ENCODE measurements at places on chromosomes 2 and 18.

GRCh38 chr18:11339188-11339775 is 189.9 kb upstream of the PIEZO2 start:
- no peak for DNase-seq

DNA sequence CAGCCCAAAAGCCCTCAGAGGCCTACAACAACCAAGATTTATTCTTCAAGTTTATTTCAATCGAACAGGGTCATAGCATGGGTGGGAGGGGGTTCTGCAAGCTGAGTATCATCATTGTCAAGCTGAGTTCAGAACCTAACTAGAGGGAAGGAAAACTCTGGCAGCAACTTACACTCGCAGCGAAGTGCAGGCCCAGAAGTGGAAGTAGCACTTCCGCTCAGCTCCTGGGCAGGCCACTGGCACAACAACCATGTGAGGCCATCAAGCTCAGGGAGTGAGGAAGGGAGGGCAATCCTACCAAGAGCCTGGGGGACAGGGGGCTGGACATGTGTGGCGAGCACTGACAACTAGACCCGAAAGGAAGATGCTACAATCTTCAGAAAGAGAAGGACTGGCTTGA is 4.8 kb downstream of the UXS1 start:
- DNase-seq: no peak

DNA sequence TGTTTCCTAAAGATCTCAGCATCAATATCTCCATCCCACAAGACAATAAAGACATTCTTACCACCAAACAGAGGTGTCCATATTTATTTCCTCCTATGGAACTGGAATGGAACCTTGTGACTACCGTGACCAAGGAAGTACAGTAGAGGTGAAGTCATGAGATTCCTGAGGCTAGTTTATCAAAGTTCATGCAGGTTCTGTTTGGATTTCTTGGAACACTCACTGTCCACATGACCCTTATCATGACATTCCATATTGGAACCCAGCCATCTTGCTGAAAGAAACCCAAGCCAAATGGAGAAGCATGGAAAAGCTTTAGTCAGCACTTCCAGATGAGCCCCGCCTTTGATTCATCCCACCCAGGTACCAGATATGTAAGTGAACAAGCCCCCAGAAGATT is 516.0 kb upstream of the POU3F3 start:
- DNase-seq: no peak

DNA sequence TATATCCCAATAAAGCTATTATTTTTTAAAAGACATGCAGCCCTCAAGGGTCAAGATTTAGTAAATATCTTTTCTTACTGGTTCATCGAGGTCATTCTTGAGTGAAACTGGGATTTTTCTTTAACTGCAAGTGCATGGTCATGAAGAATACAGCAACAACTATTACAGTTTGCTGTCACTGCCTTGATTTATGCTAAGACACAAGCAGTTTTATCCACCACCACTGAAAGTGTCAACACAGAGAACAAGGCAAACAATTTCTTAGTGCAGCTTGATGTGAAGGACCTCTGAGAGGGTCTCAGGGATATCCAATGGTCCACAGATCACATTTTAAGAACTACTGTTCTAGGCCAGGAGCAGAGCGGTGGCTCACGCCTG is 12.1 kb downstream of the SP3 start:
- no peak for DNase-seq

DNA sequence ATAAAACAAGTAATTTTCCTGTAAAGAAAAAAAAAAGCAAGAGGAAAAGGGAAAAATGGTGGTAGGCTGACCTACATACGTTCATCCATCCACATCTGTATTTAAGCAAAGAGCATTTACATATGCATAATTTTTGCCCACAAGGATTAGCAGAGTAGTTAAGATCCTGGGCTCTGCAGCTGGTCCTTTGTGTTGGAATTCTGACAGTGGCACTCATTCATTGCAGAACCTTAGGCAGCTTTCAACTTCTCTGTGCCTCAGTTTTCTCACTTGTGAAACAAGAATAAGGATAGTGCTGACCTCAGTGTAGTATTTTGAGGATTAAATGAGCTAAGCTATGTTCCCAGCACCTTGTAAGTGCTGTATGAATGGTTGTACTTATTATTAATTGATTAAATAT is 211.3 kb downstream of the ARL4C start:
- DNase-seq: no peak

DNA sequence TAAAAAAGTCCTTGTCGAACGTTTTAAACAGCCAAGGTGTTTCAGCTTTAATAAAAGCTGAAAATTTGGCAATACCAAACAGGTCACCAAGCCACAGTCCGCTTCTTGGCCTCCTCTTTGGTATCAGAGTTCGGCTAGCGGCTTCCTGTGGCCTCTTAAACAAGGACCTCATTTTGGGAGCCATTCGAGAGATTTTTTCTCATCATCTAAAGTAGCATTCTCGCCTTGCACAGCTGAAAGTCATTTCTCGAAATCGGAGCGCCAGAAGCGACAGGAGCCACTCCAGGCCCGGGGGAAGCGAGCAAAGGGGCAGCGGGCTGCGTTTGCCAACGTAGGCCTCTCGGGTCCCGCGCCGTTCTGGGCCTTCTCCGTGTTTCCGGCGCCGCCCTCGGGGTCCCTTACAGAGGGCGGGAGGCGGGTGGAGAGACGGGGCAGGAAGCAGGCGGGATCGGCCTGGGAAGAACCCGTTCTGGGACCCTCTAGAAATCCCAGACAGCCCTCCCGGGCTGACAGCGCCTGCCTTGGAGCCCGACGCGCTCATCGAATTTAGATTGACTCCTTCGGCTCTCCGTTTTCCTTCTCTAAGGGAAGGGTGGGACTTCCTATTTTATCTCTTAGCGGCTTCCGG is 522 bp upstream of the ZNF407 start:
- no peak for DNase-seq

DNA sequence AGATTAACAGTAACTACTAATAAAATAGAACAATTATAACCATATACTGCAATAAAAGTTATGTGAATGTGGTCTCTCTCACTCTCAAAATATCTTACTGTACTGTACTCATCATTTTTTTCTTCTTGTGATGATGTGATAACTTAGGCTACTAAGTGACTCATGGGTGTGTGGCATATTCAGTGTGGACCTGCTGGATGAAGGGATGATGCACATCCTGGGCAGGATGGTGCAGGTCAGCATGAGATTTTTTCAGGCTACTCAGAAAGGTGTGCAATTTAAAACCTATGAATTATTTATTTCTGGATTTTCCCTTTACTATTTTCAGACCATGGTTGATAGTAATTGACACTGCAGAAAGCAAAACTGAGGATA is 90.7 kb downstream of the NCKAP5 start:
- no peak for DNase-seq

GRCh38 chr2:184113696-184114403 is 484.5 kb upstream of the ZNF804A start:
- DNase-seq: no peak

GRCh38 chr2:147594038-147594437 is 250.8 kb upstream of the ACVR2A start:
- no peak for DNase-seq

DNA sequence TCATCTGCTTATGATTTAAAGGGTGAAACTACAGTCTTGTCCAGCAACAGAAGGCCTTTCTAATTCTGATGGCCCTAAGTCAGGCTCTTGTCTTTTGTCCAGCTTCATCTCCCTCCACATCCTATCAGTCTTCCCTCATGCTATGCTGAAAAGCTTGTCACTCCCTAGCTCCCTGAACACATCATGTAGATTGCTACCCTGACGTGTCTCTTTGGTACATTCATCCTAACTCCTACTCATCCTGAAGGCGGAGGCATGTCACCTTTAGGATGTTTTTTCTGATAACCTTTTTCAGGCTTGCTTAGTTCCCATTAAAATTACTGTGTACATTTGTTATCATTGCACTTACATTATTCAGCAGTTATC is 78.4 kb upstream of the ARL5A start:
- no peak for DNase-seq

GRCh38 chr2:27960237-27960912 is 69.8 kb downstream of the BABAM2 start:
- DNase-seq: no peak

DNA sequence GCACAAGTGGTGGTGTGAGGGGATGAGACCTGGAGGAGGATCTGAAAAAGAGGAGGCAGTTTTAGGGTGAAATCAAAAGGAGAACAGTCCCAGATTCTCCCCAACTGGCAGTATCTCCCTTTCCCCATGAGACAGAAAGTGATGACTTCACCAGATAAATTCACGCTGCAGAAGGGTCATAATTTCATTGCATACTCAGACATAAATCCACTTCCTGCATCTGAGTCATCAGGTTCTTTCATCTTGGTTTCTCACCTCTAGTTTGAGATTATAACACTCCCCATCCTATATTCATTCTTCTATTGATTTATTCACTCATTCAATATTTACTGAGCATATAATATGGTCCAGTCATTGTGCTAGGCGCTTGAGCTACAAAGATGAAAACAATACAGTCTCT is 64.7 kb downstream of the CCDC148 start:
- DNase-seq: no peak

DNA sequence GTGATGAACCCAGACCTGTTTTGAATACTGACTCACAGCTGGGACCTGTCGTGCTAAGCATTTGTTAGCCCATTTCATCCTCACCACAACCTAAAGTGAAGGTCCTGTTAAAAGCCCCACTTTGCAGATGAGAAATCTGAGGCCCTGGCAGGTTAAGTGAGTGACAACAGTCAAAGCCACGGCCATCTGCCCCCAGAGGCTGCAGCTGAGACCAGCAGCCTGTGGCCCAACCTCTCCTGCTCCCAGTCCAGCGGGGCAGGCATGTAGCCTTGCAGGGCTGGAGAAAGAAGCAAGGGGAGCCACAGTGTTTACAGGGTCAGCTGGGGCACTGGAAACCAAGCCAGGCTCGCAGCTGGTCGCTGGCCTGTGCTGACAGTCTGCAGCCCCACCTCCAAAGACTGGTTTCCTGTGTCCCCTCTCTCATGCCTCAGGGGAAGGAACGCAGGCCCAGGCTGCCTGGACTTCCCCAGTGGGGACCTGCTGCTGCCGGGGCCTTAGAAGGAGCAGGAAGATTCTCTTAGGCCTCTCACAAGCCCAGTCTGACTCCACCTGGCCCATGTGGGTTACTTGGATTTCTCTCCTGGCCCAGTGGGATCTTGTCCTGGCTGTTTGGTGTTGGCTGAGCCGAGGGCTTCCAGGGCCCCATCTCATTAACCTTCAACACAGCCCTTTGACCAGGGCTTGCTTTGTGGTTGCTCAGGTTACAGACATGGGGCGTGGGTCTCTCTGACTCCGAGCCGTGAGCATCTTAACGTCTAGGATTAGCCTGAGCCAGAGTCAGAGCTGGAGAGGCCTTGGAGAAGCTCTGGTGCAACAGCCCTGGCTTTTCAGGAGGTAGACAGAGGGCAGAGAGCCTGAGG is 1.7 kb downstream of the INPP5D start:
- DNase-seq: no peak

DNA sequence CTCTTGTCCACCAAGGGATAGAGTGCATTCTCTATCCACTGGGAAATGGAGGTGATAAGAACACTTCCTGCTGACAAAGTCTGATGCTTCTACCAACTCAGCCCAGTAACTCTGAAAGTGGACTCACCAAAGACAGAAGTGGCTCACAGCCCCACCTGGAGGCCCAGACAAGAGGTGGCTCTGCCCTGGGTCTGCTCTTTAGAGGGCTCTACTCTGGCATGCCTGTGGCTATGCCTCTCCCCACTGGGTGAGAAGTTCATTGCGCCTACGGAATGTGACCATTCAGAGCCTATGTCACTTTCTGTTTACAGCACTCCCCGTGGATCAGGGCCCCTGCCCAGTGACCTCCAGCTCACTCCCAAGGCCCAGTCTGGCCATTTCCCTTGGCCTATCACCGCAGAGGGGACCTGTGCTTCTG is 13.5 kb upstream of the XDH start:
- DNase-seq: no peak

GRCh38 chr18:11511434-11512095 is 97.8 kb upstream of the SLC35G4 start:
- no peak for DNase-seq

- DNase-seq: no peak
These were observed 821 bp downstream of the OXER1 start for GRCh38 chr2:42762823-42763804.

DNA sequence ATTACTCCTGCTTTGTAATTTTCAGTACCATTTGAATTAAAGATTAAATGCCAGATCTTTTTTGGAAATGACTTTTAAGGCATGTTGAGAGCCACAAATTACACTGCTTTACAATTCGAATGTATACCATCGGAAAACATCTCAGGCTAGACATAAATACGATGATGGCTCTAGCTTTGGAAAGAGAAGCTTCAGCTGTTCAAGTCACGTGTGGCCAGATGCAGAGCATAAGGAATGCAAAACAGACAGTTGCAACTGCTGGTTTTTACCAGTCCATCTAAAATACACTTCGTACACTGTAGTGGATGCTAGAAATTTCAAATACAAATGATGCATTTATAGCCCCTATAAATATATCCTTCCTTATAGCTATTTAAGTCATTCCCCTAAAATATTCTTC is 8.0 kb downstream of the ZNF516 start:
- no peak for DNase-seq

DNA sequence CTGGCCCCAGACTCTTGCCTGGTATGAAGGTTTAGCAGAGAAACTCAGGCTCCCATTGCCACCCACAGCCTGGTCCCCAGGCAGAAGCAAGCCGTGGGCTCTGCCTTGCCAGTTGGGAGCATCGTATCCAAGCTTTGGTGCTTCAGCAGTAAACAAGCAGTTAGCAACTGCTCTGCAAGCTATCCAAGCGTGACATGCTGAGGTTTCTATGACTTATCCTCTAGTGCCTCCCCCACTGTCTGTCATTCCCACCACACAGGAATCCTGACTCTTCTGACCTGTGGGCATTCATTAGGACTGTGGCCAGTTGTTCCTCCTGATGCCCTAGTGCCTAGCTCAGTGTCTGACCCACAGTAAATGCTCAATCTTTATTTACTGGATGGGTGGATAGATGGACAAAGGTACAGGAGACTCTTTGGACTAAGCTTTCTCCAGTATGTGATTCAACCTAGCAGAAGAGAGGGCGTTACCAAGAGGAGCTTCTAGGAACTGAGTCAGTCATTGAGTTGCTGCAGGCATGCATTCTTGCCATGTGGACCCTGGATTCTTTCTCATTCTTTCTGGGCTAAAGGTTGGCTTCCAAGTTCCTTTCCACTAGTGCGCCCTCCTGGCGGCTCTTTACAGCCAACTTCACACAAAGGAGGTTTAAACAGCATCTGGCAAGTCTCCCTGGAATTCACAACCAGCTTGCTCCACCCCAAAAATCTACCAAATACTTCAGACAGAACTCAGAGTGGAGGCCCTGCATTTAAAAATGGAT is 40.6 kb upstream of the MRPL19 start:
- no peak for DNase-seq

GRCh38 chr2:34162231-34162630 is 563.1 kb upstream of the FAM98A start:
- DNase-seq: no peak

- DNase-seq: no peak
These were observed 6.4 kb upstream of the PTPN4 start for GRCh38 chr2:119753041-119753929.

GRCh38 chr18:11034884-11035283 is 114.5 kb downstream of the PIEZO2 start:
- DNase-seq: no peak

DNA sequence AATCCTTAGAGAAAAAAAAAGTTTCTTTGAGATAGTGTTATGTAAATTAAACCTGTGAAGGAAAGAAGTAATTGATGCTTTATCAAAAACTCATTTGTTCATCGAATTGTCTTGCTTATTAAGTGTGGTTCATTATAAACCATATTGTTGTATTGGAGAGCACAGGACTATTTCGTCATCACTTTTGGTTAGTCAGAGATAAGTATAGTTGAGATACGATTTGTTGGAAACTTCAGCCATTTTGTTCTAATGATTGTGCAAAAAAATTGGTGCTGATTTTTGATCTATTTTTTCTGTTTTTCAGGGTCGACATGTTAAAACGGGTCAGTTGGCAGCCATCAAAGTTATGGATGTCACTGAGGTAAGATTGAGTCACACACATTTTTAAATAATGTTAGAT is 92.9 kb downstream of the MAP4K4 start:
- DNase-seq: no peak

Measured in SIG-M5 (cell line).